IPS DF 6.9 (cell line): ENCODE measurements at places on chromosomes 6 and 20.

GRCh38 chr6:68427630-68428029 lies 207.5 kb upstream of the ADGRB3 start:
- no peak for DNase-seq

GRCh38 chr20:57628047-57628961 lies 8.1 kb upstream of the ZBP1 start:
- DNase-seq = no peak

GRCh38 chr20:17635332-17636244 lies 46.5 kb downstream of the RRBP1 start:
- DNase-seq = no peak

DNA sequence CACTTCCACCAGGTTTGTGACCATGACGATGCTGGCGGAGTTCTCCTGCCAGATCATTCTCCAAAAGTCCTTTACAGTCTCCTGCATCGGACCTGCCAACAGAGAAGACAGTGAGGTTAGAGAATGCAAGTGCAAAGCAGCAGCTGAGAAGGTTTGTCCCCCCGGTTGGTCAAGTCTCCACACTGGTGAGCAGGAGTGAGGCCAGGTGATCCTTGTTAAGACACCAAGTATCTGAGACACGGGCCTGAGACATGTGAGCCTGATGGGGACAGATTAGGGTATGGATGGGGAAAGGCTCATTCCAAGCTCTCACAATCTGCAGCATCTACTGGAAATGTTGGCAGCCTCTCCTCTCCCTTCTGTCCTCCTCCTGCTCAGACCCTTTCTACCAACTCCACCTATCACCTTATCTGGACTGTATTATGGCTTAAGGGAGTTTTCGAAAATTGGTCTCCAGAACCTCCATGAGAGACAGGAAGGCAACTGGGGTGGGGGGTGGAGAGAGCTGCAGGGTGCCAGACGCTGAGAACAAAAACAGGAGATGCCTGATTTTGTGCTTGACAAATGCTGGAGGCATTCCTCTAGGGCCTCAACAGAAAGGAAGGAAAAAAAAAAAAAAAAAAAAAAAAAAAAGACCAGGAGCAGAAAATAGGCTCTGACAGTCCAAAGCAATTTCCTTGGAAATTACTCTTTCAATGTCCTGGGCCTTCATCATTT lies 500.4 kb upstream of the CHD6 start:
- DNase-seq = no peak

DNA sequence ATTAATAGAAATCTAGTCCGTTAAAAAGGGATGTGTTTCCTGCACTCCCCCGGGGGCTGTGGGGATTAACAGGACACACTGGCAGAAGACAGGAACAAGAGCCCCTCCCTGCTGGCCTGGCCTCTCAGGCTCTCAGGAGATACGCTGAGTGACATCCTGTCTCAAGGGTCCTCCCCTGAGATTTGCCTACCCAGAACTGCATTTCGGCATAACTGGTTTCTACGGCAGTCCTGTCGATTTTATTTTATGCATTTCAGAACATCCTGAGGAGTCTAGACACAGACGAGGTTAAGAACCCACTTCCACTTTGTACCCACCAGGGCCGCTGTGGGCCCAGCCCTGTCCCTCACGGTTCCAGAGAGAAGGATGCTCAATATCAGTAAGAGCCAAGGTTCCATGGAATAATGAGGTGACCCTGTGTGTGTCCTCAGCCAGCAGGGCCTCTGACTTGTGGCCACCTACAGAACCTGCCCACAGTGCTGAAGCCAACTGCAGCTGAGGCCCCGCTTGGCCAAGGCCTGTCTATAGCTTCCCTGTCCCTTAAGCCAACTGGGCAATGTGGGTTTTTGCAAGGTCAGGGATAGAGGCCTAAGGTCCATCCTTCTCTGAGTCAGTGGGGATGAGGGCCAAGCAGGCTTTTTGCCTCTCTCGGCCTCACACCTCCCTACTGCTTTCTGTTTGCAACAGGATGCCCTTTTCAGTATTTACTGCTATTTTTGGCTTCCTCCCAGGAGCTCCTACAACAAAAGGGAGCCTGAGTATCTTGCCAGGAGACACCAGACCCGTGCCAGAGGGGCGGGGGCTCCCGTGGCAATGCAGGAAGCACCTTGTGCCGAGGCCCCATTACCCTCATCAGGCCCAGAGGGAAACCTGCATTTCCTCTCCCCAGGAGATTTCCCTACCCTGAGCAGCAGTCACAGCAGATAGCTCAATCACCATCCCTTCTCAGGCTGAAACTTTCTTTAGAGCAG lies 14.7 kb downstream of the UQCC2 start:
- DNase-seq = no peak

DNA sequence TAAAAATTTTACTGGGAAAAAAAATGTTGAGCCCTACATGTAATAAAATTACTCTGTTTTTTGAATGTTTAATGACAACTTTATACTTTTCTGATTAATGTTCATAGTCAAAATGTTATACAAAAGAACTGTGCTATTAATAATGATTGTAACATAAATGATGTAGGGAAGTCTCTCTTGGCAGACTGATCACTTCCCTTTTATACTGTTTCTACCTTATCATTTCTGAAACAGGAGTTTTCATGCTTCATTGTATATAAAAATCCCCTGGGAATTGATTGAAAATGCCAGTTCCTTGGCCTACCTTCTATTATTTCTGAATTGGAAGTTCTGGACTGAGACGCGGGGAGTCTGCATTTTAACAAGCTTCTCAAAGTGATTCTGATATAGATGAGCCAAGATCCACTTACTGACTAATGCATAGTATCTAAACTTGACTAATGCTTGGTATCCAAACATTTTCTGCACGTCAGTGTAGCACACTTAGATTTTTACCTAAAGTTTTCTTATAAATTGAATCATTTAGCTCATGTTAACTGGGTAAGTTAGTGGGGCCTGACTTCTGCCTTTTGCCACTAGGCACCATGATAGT lies 7.2 kb upstream of the HDAC2 start:
- no peak for DNase-seq

GRCh38 chr6:81750200-81750599 lies 2.3 kb downstream of the TENT5A start:
- DNase-seq = no peak

GRCh38 chr6:83633609-83634008 lies 75.3 kb downstream of the SNAP91 start:
- DNase-seq = no peak

- no peak for DNase-seq
These were observed 44.2 kb downstream of the CHD6 start for GRCh38 chr20:41573955-41574354.

GRCh38 chr6:35376281-35376680 lies 33.9 kb downstream of the PPARD start:
- no peak for DNase-seq

GRCh38 chr6:168165373-168165772 lies 86.4 kb upstream of the FRMD1 start:
- no peak for DNase-seq

DNA sequence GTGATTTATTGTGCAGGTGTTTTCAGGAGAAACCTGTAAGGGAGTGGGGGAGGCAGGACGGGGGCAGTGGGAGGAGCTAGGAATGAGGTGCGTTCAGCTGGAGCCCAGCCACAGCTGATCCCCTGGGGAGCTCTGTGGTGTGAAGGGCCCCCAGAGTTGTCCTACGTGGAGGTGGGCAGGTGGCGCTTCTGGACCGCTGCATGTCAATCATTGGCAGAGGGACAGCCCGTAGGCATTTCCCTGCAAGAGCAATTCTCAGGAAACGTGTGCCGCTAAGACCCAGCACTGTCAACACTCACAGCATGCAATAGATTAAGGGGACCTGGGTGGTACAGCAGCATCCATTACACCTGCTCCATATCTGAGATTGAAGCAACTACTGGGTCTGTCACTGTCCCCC lies 88.0 kb downstream of the PRND start:
- DNase-seq = no peak

DNA sequence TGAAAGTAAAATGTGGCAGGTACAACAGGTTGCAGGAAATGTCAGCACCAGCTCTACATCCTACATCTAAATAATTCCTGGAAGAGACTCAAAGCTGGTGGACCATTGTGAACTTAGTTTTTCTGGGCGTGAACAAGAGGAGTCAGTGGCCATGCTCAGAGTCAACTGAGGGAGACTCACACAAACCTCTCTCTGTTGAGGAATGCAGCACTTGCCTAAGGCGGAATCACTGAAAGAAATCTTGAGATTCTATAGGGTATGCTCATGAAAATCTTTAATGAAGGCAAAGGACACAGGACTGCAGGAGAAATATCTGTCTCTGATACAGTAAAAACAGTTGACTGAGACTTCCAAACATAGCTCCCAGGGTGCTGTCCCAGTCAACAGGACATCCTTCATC lies 22.5 kb downstream of the SLC17A4 start:
- no peak for DNase-seq

DNA sequence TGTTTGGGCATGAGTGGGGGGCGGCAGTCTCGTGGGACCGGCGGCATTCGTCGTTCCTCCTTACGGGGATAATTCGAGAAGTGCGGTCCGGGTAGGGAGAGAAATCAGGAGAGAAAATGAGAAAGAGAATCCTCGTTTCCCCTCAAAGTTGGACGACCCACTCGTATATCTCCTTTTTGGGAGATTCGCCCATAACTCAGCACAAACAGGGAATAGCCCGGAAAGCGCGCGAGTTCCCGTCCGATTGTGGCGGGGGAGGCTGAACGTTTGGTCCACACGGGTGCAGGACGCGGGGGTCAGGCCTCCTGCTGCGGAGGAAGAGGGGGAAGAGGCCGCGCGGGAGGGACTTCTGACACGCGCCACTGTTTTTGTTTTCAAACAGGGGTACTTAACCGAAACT lies 42.4 kb downstream of the POPDC3 start:
- no peak for DNase-seq

DNA sequence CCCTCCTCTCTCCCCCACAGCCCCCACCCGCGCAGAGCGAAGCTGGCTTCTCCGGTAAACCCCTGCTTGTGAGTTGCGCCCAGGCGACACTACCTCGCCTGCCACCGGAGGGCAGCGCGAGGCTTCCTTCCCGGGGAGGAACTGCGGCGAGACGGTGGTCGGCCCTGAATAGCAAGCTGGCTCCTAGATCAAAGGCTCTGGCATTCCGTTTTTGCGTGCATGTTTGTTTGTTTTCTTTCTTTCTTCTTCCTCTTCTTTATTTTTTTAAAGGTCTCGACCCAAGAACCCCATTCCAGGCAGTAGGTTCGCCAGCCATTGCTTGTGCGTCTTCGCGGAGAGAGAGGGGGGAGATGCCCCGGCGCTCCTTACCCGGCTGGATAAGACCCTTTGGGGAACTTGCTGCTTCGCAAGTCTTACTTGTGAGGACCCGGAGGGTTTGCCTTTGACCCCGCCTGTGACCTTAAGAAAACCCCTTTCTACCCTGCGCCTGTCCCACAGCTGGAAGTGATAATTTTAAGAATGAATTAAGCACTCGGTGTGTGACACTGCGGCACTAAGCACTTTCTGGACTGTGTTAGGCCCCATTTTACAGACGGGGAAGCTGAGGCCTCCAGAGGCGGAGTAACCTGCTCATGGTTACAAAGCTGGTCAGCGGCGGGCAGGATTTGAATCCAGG lies 92.7 kb upstream of the SIRPA start:
- DNase-seq = no peak

- no peak for DNase-seq
These were observed 97.6 kb downstream of the FIG4 start for GRCh38 chr6:109788687-109789086.

- DNase-seq = no peak
These were observed 183.2 kb downstream of the HIVEP2 start for GRCh38 chr6:142761756-142762155.

DNA sequence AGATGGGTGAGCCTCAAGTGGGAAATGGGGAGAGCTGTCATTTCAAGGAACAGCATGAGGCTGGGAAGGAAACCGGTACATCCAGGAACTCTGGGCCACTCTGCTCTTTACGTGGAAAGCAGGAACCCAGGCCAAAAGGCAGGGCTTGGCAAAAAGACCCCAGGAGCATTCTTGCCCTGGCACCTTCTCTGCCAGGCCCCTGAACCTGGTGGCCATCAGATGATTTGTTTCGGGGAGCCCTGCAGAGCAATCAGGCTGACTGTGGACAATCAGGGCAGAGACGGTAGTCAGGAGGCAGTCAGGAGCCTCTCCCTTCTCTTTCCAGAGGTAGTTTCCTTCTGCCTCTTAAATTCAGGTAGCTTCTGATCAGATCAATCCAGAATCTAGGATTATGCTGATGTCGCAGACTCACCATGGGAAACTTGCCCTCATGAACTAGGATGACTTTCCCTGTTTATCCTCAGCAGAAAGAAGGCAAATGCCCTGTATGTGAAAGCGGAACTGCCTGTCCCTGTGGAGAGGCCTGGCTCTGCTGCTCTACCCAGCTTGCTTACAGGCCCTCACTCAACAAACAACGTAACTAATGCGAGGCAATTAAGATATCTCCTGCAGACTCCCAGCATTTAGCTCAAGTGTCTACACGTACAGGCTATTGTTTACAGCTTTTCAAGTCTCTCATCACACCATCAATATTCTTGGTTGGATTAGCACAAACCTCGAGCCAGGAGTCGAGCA lies 36.6 kb downstream of the EZR start:
- DNase-seq = no peak

GRCh38 chr6:136401749-136402148 lies 112.1 kb upstream of the BCLAF1 start:
- no peak for DNase-seq

DNA sequence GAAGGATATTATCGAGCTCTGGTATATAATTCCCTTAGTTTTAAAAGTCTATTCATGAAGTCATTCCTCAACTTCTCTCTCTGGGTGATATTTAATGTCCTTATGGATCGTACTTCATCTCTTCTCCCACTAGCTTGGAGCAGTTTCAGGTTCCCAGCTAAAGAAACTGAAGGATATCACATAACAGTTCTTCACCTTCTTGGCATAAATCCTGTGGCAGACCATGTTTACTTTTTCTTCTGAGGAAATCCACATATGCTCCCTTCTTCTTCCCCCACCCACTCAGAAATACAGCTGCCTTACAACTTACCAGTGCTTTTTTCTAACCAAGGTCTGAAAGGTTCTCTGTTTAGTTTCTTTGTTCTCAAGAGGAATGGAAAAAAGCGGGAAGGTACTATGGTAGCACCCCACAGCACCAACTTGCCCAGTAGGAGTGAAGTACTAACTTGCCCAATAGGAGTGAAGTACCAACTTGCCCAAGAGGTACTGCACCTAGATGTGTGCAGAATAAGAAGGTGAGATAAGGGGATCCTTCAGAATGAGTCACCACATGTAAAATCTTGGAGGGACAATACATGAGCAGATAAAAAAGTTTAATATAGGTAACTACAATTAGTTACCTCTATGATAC lies 53.1 kb downstream of the TSPYL4 start:
- DNase-seq = no peak

GRCh38 chr6:17212546-17213371 lies 68.4 kb upstream of the RBM24 start:
- no peak for DNase-seq

DNA sequence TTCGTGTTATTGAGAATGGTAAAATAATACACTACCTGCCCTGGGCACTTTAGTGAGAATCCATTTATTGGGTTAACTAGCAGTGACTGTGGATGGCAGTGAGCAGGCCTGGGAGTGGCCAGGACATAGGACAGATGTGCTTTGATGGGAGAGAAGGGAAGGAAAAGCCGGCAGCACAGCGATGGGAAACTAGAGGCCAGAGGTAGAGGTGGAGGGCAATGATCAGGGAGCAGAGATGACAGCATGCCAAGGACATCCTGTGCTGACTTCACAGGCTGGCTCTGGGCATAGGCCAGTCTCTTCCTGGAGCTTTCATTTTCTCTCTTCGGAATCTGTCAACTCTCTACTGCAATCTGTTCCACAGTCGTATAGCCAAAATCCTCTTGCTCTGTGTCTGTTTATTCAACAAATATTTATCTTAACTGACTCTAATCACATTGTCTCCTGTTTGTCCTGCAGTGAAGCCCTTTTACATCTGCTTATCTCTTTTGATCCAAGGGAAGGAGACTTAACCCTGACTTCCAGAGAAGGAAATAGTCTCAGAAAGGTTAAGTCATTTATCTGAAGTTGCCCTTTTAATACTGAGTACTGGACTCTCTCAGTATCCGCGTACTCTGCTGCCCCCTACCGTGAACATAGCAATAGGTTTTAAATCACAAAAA lies 18.4 kb upstream of the MMP24 start:
- DNase-seq = peak; percentile 73
